ENCODE measurements at places on chromosomes 16 and 17.

- peak within 1 kb of the TSS; percentile 76 for H3K27ac ChIP-seq
- H3K27me3 ChIP-seq = no peaks in the 10 kb centered on the region
- peaks cover 3% of the 10 kb centered on the region for H3K4me1 ChIP-seq
- peaks cover 2% of the 10 kb centered on the region for H3K36me3 ChIP-seq
- DNase-seq = peak; percentile 96
Measured at GRCh38 chr16:77807-78443, at the start of gene MPG. Gene MPG, plus strand, starts transcription at chr16:78225. Its CDS starts 85 bp downstream, at chr16:78310.

DNA sequence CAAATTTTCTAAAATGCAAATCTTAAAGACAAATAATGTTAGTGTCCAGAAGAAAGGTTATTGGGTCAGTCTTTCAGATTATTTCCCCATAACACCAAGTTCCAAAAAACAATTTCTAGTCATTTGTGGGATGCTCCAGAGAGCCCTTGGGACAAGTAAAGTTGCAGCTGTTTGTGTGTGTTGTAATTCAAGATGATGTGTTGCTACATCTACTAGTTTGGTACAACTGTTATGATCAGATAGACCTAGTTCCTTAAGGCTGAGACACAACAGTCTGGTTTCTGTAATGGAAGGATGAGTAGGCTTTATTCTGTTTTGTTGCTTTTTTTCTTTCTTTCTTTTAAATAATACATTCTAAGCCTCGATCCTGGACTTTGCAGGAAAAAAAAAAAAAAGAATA, 41.9 kb downstream of the PIGL start:
- no peaks in the 10 kb centered on the region for H3K4me1 ChIP-seq
- H3K4me3 ChIP-seq = no peak overlapping the region
- no peak for DNase-seq
- no peaks in the 10 kb centered on the region for H3K36me3 ChIP-seq
- no peaks in the 10 kb centered on the region for H3K27me3 ChIP-seq

- DNase-seq = peak; percentile 91
- no peaks in the 10 kb centered on the region for H3K4me1 ChIP-seq
- no peaks in the 10 kb centered on the region for H3K27me3 ChIP-seq
Measured at GRCh38 chr16:85819245-85819644, 19.8 kb downstream of the COX4I1 start.

GRCh38 chr16:616733-617586, 13.8 kb upstream of the WFIKKN1 start:
- no peak overlapping the region for H3K27ac ChIP-seq
- H3K36me3 ChIP-seq = no peaks in the 10 kb centered on the region
- DNase-seq = no peak
- H3K27me3 ChIP-seq = no peaks in the 10 kb centered on the region

GRCh38 chr17:9256751-9257629, 235.7 kb downstream of the NTN1 start:
- no peaks in the 10 kb centered on the region for H3K4me1 ChIP-seq
- no peak overlapping the region for H3K4me3 ChIP-seq
- H3K36me3 ChIP-seq = no peaks in the 10 kb centered on the region
- DNase-seq = no peak

DNA sequence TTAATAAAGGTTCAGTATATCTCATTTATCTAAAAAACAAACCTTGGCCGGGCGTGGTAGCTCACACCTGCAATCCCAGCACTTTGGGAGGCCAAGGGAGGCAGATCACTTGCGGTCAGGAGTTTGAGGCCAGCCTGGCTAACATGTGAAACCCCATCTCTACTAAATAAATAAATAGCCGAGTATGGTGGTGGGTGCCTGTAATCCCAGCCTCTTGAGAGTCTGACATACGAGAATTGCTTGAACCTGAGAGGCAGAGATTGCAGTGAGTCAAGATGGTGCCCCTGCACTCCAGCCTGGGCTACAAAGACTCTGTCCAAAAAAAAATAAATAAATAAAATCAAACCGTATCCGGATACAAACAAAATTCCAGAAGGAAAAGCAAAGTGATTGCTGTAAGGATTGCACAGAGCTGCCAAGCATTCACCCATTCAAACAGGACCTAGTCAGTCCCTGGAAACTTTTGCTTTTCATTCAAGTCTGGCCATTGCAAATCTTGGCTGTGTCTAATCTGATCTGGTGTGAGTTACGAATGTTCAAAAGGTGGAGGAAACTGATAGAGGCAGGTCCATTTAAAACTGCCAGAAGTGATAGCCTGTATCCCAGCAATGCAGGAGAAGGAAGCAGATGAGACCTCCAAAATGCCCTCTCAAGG, 102.5 kb upstream of the CLEC3A start:
- peaks cover 9% of the 10 kb centered on the region for H3K4me1 ChIP-seq
- peak overlapping the region; percentile 81 for H3K27ac ChIP-seq
- no peaks in the 10 kb centered on the region for H3K27me3 ChIP-seq
- H3K36me3 ChIP-seq = no peaks in the 10 kb centered on the region

GRCh38 chr17:50352693-50353599, 7.0 kb downstream of the XYLT2 start:
- DNase-seq = peak; percentile 47
- no peaks in the 10 kb centered on the region for H3K27me3 ChIP-seq
- H3K4me1 ChIP-seq = no peaks in the 10 kb centered on the region
- H3K27ac ChIP-seq = no peak overlapping the region
- peaks cover 6% of the 10 kb centered on the region for H3K36me3 ChIP-seq

GRCh38 chr17:82388922-82389283, 17.3 kb downstream of the UTS2R start:
- no peak overlapping the region for H3K4me3 ChIP-seq
- no peaks in the 10 kb centered on the region for H3K27me3 ChIP-seq
- DNase-seq = no peak
- no peaks in the 10 kb centered on the region for H3K4me1 ChIP-seq

DNA sequence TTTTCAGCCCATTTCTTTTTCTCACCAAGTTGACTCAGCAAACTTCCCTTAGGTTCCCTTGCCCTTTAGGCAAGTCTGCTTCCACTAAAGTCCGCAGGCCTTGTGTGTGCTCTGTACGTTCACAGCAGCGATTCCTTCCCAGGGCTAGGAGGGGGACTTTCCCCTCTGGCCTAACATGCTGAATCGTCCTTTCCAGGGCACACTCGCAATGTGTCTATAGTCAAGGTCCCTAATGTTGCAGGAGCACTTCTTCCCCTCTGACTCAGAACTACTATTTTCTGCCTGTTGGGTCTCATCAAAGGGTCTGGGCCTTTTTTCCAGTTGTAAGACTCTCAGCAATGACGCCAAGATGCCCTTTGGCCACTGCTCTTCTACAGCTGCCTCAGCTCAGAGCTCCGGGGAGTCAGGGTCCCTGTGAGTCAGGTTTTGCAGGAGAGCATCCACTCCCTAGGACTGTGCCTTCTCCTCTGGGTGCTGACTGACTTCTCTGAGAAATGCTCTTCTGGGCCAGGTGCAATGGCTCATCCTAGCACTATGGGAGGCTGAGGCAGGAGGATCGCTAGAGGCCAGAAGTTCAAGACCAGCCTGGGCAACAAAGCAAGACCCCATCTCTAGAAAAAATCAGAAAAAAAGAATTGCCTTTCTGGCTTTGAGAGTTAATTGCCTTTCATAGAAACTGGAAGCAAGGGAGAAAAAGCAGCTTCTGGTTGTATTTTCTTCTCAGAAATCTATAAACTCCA, 64.4 kb upstream of the TBX2 start:
- H3K4me3 ChIP-seq = no peak overlapping the region
- no peak for DNase-seq
- H3K27ac ChIP-seq = no peak overlapping the region
- H3K4me1 ChIP-seq = peaks cover 3% of the 10 kb centered on the region

DNA sequence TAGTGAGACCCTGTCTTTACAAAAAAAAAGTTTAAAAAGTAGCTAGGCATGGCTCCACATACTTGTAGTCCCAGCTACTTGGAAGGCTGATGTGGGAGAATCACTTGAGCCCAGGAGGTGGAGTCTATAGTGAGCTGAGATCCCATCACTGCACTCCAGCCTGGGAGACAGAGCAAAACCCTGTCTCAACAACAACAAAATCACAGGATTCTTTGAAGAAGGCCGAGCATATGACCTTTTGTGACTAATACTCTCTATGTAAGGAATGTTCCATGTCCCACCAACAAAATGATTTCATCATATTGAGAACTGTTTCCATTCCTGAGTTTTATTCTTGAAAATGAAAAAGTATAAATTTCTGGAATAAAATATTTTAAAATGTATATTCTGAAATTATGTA, 58.9 kb upstream of the EFCAB3 start:
- no peaks in the 10 kb centered on the region for H3K4me1 ChIP-seq
- no peaks in the 10 kb centered on the region for H3K36me3 ChIP-seq
- no peak overlapping the region for H3K27ac ChIP-seq
- H3K4me3 ChIP-seq = no peak overlapping the region
